ENCODE measurements at places on chromosomes 1 and 21.

DNA sequence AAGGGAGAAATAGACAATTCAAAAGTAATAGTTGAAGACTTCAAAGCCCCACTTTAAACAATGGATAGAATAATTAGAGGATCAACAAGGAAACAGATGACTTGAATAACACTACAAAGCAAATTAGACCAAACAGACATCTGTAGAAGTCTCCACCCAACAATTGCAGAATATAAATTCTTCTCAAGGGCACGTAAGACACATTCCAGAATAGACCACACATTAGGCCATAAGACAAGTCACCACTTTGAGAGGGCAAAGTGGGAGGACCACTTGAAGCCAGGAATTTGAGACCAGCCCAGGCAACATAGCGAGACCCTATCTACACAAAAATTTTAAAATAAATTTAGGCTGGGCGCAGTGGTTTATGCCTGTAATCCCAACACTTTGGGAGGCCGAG is 20.5 kb upstream of the RNF186 start:
- no peak for DNase-seq

GRCh38 chr21:36747815-36748383 is 49.0 kb downstream of the SIM2 start:
- DNase-seq: no peak

DNA sequence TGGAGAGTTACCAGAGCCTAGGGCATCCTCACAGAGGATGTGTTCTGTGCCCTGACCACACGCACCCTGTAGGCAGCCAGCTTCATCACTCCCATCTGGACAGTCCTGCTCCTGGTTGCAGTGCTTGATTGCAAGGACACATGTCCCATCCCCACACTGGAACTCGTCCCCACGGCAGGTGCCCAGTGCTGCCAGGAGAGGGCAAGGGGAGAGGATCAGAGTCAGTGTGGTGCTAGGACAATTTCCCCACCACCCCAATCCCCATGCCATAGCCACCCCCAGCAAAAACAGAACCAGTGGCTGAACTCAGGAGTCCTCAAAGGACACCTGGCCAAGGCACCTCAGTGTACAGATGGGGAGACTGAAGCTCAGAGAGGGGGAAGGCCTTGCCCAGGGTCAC is 37.2 kb upstream of the MAGOH start:
- no peak for DNase-seq

GRCh38 chr1:110870721-110871388 is 2.1 kb upstream of the CD53 start:
- no peak for DNase-seq

- DNase-seq: no peak
These were observed 12.3 kb upstream of the RCC2 start for GRCh38 chr1:17451731-17452130.

DNA sequence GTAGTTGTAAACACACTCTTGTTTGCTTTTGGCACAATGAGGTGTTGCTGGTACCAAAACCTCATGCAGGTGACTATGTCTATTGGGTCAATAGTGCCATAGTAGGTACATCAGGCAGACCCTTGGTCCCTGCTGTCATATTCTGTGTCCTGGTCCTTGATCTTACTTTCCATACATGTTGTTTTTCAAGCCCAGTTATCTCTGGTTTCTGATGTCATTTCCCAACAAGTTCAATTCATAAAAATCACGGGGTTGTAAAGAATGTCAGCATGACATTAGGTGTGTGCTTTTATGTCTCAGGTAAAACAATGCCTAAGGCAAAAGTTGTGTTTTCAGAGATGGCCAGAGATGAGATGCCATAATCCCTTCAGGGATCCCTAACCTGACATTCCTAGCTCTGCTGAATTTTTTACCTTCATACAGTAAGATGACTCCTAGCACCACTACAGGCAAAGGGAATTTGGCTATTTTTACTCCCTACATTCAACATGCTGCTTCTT is 390.3 kb upstream of the PKN2 start:
- DNase-seq: no peak

- DNase-seq: no peak
These were observed 97.1 kb downstream of the VAV3 start for GRCh38 chr1:107867897-107868296.

Data from GOT3 (cell line).